Naive thymus-derived CD4-positive, alpha-beta T cell (primary cell): ENCODE measurements at places on chromosomes 4 and X.

DNA sequence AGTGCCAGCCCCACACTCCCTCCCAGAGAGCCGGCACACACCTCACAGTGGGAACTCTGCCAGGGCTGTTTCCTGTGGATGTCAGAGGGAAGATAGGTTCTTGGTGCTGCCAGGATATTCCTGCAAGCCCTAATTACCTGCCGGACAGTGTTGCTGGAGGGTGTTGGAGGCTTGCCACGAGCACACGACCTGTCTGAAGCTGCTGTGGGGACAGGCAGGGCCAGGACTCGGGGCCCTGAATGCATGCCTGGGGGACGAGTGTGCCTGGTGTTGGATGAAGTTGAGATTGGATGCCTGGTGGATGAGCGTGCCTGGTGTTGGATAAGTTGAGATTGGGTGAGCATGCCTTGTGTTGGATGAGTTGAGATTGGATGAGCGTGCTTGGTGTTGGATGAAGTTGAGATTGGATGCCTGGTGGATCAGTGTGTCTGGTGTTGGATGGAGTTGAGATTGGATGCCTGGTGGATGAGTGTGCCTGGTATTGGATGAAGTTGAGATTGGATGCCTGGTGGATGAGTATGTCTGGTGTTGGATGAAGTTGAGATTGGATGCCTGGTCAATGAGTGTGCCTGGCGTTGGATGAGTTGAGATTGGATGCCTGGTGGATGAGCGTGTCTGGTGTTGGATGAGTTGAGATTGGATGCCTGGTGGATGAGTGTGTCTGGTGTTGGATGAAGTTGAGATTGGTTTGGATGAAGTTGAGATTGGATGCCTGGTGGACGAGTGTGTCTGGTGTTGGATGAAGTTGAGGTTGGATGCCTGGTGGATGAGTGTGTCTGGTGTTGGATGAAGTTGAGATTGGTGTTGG is 23.2 kb upstream of the UVSSA start:
- peaks cover 7% of the 10 kb centered on the region for H3K4me1 ChIP-seq
- peaks cover 82% of the 10 kb centered on the region for H3K36me3 ChIP-seq
- H3K27me3 ChIP-seq: no peaks in the 10 kb centered on the region
- no peak for DNase-seq
- no peak overlapping the region for H3K27ac ChIP-seq
- H3K4me3 ChIP-seq: no peak overlapping the region

DNA sequence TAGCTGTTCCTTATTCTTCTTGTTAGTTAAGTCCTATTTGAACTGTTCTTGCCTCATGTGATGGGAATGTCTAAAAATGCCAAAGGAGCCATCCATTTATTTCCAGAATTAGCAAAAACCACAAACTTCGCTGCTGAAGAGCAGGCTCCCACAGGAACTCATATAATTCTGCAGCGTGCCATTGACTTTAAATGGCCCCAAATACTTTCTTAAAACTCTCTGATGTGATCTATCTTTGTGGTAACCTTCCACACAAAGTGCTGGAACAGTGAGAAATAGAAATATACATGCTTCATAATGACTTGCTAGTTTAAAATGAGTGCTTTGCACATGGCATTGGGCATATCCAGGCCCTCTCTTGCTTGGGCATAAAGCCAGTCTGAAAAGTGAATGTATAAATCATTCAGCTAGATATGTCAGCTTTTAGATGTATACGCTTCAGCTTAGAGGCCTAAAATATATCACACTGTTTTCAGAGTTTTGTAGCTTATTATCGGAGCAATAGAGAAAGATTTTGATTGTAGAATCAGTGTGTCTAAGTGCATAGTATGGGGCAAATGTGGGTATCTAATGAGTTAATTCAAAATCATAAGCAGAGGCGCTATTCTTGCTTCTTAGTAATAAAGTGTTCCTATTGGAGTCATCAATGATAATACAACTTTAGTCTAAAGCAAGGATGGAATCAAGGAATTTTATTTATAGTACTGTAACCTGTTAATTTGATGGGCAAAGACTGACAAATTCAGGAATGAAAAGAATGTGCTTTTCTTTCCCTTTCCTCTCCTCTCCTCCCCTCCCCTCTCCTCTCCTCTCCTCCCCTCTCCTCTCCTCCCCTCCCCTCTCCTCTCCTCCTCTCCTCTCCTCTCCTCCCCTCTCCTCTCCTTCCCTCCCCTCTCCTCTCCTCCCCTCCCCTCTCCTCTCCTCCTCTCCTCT is 392.2 kb upstream of the ZFP42 start:
- no peak overlapping the region for H3K27ac ChIP-seq
- no peak overlapping the region for H3K4me3 ChIP-seq
- no peaks in the 10 kb centered on the region for H3K27me3 ChIP-seq
- no peak for DNase-seq
- no peaks in the 10 kb centered on the region for H3K4me1 ChIP-seq

DNA sequence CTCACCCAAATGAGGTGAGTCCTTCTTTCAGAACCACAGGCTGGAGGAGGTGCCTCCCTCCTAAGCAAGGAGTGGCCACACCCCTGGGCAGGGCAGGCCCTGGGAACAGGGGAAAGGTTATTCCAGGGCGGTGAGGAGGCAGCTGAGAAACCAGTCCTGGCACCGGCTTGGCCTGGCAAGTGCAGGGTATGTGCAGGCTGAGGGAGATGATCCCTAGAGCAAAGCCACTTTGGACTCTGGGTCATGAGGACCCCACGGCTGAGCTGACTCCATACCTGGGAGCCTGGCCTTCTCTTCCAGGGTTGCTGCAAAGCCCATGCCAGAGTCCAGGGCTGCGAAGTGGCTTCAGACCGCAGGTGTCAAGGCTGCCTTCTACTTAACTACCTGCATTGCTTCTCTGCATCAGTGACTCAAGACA is 49.5 kb upstream of the HELT start:
- H3K27me3 ChIP-seq: no peaks in the 10 kb centered on the region
- no peak for DNase-seq
- no peak overlapping the region for H3K27ac ChIP-seq
- H3K36me3 ChIP-seq: no peaks in the 10 kb centered on the region
- H3K4me1 ChIP-seq: no peaks in the 10 kb centered on the region

GRCh38 chrX:20317873-20318272 is 51.2 kb upstream of the RPS6KA3 start:
- H3K27ac ChIP-seq: no peak overlapping the region
- no peak for DNase-seq
- no peaks in the 10 kb centered on the region for H3K36me3 ChIP-seq

GRCh38 chr4:179130122-179130714 is 1688.0 kb upstream of the AGA start:
- no peak overlapping the region for H3K27ac ChIP-seq
- no peaks in the 10 kb centered on the region for H3K36me3 ChIP-seq
- no peaks in the 10 kb centered on the region for H3K4me1 ChIP-seq
